ENCODE measurements at places on chromosomes 2 and 18.

DNA sequence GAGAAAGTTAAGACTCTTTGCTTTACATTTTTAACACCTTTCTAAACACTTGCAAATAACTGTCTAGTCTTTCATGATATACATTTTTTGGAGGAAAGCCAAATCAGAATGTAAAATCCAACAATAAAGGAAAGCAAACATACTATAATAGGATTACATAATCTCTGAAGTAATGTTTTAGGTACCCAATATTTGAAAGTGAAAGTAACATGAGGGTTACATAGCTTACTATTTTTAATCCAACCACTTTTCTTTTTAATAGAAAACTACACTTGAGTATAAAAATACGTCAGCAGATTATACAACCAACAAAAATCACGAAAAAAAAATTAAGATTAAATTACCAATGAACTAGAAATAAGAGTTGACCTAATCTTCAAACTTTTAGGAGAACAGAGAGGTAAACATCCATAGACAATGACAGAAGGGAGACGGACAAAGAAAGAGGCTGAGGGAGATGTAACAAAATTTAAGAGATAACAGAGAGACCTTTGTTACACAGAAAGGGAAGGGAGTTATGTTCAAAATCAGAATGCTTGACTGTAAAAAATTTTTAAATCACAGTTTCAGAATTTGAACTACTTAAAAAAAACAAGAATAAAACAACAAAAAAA is 150.0 kb downstream of the IKZF2 start:
- no peak for DNase-seq

DNA sequence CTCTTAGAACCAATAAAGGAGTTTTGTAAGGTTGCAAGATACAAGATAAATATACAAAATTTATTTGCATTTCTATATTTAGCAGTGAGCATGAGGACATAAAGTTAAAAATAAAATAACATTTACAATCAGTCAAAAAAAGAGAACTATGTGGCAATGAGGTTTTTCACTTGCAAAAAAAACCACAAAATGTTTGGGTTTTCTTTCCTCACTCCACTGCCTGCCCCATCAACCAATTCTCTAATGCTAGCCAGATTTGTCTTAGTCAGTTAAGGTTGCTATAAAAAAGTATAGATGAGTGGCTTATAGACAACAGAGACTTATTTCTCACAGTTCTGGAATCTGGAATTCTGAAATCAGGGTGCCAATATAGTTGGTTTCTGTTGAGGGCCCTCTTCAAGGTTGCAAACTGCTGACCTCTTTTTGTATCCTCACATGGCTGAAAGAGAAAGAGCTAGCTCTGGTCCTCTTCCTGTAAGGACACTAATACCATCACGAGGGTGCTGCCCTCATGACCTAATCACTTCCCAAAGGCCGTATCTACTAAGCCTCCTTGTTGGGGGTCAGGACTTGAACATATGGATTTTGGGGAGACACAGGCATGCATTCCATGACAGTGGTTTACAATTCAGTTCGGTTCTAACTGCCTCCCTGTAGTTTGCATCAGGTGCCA is 566.2 kb downstream of the GALR1 start:
- DNase-seq, result no peak

DNA sequence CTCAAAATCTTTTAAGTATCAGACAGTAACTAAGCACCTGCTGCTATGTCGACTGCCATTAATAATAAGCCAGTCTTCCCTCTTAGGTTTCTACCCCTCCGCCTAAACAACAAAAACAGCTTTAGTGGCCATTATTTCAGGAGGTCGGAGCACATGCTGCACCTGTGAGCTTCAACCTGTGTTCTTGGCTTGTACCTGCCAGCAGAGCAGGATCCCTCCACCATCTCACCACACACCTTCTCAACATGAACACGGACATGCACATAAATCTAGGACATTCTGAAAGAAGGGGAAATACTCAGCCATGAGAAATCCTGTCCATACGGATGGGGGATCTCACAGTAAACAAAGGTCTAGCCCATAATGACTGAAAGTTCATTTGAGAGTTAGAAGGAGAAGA is 3.7 kb downstream of the CYB5A start:
- no peak for DNase-seq

- DNase-seq, result no peak
Observed at GRCh38 chr2:175464311-175464670, 282.8 kb upstream of the ATP5MC3 start.

GRCh38 chr2:123448801-123449200 is 576.3 kb upstream of the CNTNAP5 start:
- no peak for DNase-seq
